ENCODE measurements at places on chromosomes 6 and 20. TPM values are rescaled to one million over a fixed set of nuclear protein-coding genes. Genes with fewer than 3 reads are reported as not detected.

Gene SIGLEC1
- not detected for polyA plus RNA-seq

Gene EBF4
- 2.8 TPM for polyA plus RNA-seq

Gene PARD6B
- 3.1 TPM for polyA plus RNA-seq

Gene SLC17A4
- polyA plus RNA-seq: 0.04 TPM

Gene METTL24
- polyA plus RNA-seq: not detected

Gene BPIFB4
- not detected for polyA plus RNA-seq

Gene MARCKS
- polyA plus RNA-seq: 26.3 TPM

Gene MEP1A
- polyA plus RNA-seq: not detected

Gene TNF
- not detected for polyA plus RNA-seq

Gene DOK5
- not detected for polyA plus RNA-seq

Gene OR2W1
- not detected for polyA plus RNA-seq

Gene SLC35A1
- 13.6 TPM for polyA plus RNA-seq

Gene NKAIN2
- polyA plus RNA-seq: not detected

Gene FGD2
- polyA plus RNA-seq: not detected

Gene NMBR
- not detected for polyA plus RNA-seq

Gene GRM1
- 0.05 TPM for polyA plus RNA-seq

Gene PRICKLE4
- polyA plus RNA-seq: 1.6 TPM

Gene IL17A
- not detected for polyA plus RNA-seq

Gene FAM83C
- not detected for polyA plus RNA-seq

Gene SCAF8
- 14.2 TPM for polyA plus RNA-seq

Gene BMP2
- polyA plus RNA-seq: 0.19 TPM

Gene FRK
- polyA plus RNA-seq: 2.2 TPM

Gene ARHGAP40
- polyA plus RNA-seq: not detected

Gene CALHM6
- polyA plus RNA-seq: not detected

Gene SHLD1
- 6.5 TPM for polyA plus RNA-seq

Gene DAAM2
- polyA plus RNA-seq: not detected

Gene SPEF1
- 1.4 TPM for polyA plus RNA-seq

Gene PAK5
- not detected for polyA plus RNA-seq

Gene ID1
- 257 TPM for polyA plus RNA-seq

Gene OR2J3
- polyA plus RNA-seq: not detected

Gene AKAP12
- polyA plus RNA-seq: 42.0 TPM

Gene COL12A1
- polyA plus RNA-seq: 7.5 TPM

Gene OPN5
- not detected for polyA plus RNA-seq

Gene SNX5
- 225 TPM for polyA plus RNA-seq

Gene TOX2
- 7.2 TPM for polyA plus RNA-seq

All from A549 (cell line).